Stimulated activated CD8-positive, alpha-beta memory T cell treated with anti-CD3 and anti-CD28 coated beads, Interleukin-15, amount 100 ng/mL, for 24 hours (primary cell): ENCODE measurements at places on chromosomes 12 and 14.
A peak's percentile ranks its signal among the peaks of the same experiment; 100 is the strongest.

- no peak for DNase-seq
These were observed 49.9 kb downstream of the TSPAN8 start for GRCh38 chr12:71107936-71108335.

GRCh38 chr14:22479776-22480464, 109.1 kb downstream of the DAD1 start:
- no peak for DNase-seq

- no peak for DNase-seq
These were observed 23.2 kb downstream of the NRDE2 start for GRCh38 chr14:90308561-90308960.

- no peak for DNase-seq
These were observed 30.3 kb upstream of the IFNG start for GRCh38 chr12:68189821-68190242.

GRCh38 chr12:124608450-124608870, 41.0 kb upstream of the NCOR2 start:
- DNase-seq: no peak

GRCh38 chr12:89672589-89672979, 36.1 kb downstream of the ATP2B1 start:
- DNase-seq: no peak

DNA sequence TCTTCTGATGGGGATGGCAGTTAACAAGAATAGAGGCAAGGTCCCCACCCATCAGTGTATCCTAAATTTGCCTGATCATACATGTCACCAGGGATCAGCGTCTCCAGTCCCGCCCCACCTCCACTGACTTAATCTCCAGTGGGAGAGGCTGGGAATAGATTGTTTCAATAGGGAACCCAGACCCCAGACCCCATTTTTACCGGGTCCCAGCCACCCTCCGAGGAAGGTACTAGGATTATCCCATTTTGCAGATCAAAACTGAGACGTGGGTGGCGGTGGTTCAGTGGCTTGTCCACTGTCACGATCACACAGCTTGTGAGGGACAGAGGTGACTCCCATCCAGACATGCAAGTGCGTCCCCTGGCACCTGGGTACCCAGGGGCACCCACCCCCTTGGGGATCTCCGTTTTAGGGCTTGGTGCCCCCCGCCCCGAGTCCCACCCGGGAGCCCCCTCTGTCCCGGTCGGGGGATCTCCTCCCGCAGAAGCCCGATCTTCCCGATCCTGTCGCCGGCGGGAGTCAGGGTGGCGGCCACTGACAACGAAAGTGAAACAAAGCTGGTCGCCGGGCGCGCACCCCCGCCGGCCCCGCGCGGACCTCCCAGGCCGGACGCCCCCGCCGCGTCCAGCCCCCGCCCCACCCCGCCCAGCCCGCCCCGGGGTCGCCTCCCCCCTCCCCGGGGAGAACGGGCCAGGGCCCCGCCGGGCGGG, 523 bp downstream of the WSB2 start:
- no peak for DNase-seq

- DNase-seq: peak; percentile 29
These were observed 581 bp downstream of the PAPOLA start for GRCh38 chr14:96502621-96503305.

GRCh38 chr12:23585782-23586163, 363.7 kb downstream of the SOX5 start:
- DNase-seq: no peak

- no peak for DNase-seq
These were observed 59.3 kb upstream of the CCDC91 start for GRCh38 chr12:28130625-28131598.

- DNase-seq: no peak
These were observed 5.4 kb downstream of the LMO3 start for GRCh38 chr12:16600525-16600924.

DNA sequence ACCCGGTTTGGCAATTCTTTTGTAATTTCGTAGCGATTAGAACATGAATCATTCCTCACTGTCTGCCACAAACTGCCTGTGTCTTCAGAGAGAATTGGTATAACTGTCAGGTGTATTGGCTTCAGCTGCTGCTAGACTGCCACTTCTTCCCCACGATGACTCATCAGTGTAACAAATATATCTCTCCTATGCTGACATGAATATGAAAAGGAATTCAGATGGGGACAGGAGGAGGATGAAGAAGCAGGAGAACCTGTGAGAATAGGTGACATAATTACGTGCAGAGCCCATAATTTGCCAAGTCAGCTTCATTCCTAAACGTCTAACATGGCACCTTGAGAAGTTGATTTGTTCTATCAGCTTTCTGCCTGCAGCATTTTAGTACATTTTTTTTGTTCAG, 64.9 kb downstream of the FRMD6 start:
- no peak for DNase-seq

DNA sequence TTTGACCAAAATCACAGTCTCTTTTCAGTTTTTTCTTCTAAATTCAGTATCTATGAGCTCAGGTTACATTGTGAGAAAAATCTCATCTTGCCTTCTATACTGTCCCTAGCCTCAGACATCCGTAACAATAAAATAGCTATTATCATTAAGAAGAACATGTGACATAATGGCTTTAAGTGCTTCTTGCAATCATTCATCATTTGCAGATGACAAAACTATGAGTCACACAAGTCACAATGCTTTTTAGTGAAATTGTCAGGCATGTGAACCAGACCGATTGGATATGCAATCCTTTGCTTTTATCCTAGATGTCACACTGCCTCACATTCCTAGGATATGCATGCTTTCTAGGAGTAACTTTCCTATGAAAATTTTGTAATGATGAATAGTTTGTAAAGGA, 313.1 kb downstream of the SLC6A15 start:
- no peak for DNase-seq

DNA sequence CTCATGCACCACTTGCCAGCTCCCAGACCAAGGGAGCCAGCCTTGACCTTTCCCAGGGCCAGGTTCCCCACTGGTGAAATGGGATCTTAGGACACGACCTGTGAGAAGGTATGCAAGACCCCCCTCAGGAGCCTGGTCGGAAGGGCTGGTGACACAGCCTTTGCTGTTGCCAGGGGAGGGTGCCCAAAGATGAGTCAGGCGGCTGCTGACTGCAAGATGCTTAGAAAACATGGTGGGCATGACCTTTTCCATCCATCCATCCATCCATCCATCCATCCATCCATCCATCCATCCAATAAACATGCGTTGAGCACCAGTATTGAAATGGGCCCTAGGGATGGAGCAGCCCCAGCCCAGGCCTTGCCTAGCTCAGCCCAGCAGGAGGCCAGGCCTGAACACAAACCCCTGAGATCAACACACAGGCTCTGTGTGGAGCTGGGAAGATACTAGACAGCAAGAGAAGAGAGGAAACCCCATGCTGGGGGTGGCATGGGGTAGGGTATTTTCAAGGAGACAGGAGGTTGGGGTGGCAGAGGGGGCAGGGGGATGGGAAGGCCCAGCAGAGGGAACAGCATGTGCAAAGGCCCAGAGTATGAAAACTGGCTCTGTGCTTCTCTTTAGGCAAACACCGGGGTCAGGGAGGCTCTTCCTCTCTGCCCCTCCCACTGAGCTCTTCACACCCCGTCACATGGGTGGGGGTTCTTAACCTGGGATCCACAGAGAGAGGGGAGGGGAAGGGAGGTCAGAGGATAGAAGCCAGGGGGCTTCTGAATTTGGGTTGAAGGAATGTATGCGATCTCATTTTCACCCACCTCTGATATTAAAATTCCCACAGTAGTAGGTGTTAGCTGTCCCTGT, 26.2 kb upstream of the YY1 start:
- DNase-seq: no peak

- DNase-seq: no peak
These were observed 52.3 kb downstream of the KCNK10 start for GRCh38 chr14:88270776-88271175.

GRCh38 chr14:101183376-101184103, 280.0 kb upstream of the RTL1 start:
- DNase-seq: no peak

- no peak for DNase-seq
These were observed 84.8 kb downstream of the PEBP1 start for GRCh38 chr12:118220702-118221101.

GRCh38 chr12:12992418-12993130, 7.5 kb downstream of the HEBP1 start:
- DNase-seq: no peak

DNA sequence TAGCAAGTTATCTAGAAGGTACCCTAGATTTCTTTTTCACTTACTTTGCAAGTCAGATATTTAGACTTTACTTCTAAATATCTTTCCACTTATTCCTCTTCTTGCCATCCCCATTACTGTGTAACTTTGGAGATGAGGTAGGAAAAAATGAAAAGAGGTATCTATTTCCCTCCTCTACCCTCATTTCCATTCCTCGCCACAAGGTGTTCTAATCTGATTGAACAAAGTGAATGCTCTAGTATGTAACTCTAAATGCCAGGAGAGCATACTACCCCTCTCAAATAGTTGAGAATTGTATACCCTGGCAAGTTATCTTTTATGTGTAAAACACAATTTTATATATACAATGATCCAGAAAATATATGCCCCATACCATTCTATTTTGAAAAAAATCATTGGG, 1.7 kb upstream of the LDHB start:
- DNase-seq: no peak
